ENCODE measurements at places on chromosomes 3 and 15.

DNA sequence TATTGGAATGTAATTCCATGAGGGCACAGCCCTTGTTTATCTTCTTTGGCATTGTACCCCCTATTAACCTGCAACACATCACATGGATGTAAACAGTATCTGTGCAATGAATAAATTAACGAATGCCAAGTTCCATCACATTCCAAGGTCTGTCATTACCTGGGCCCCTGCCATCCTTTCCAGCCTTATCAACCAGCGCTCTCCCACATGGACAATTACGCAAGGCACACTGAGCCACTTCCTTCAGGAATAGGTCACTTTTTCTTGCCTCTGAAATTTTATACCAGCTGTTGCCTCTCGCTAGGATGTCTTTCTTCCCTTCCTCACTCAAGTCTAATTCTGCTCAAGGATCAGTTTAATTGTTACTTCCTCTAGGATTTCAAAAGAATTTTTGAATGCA is 1051.8 kb upstream of the CFAP20DC start:
- DNase-seq = no peak

DNA sequence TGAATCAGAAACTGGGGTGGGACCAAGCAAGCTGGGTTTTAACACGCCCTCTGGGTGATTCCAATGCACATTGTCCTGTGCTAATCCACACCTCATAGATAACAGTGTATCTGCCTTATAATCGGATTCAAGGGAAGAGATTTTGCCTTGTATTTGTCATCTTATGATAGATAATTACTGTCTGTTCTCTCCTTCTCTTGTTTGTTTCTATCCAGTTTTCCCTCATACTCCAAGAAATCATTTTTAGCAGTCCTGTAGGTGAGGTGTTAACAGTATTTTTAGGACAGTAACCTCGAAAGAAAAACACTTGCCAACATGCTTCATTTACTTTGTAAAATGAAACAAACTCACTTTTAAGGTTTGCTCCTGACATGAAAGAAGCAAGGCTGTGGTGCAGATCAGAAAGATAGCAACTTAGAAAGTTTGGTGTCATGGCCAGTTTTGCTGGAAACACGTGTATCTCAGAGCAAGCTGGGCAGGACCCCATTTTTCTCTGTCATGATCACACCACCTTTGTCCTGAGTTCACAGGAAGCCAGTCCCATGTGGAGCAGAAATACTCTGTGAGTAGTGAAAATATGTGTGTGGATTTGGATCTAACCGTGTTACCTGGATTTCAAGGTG is 72.6 kb downstream of the TRAK1 start:
- no peak for DNase-seq

GRCh38 chr15:96693990-96694517 is 363.6 kb downstream of the NR2F2 start:
- DNase-seq = no peak

- no peak for DNase-seq
Observed at GRCh38 chr3:160569894-160570652, 4.7 kb upstream of the KPNA4 start.

GRCh38 chr3:64306745-64307144 is 81.5 kb upstream of the PRICKLE2 start:
- no peak for DNase-seq

DNA sequence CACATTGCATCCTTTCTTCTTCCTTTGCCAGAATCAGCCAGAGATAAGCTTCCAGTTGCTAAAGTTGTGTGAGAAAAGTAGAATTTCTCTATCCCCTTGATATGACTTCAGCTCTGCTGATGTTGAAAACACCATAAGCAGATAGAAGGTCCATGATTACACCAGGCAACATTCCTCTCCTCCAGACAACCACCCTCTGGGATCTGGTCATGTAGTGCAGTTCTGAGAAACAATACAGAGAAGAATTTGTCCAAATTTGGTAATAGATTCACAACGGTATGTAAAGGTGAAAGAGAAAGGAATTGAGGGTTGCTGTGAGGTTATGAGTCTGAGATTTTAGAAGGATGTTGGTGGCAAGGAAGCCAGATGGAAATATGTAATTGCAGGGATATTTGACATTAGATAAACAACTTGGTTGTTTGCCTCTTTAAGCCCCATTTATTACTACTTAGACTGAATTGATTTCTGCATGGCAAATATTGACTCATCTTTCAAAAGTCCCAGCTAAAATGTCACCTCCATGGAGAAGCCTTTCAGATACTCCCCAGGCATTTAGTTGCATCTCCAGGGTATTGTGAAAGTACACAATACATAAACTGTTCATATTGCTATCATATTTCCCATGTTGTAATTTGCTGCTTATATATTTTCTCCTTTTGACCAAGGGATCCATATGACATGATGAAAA is 134.9 kb downstream of the GAP43 start:
- DNase-seq = peak; percentile 3

DNA sequence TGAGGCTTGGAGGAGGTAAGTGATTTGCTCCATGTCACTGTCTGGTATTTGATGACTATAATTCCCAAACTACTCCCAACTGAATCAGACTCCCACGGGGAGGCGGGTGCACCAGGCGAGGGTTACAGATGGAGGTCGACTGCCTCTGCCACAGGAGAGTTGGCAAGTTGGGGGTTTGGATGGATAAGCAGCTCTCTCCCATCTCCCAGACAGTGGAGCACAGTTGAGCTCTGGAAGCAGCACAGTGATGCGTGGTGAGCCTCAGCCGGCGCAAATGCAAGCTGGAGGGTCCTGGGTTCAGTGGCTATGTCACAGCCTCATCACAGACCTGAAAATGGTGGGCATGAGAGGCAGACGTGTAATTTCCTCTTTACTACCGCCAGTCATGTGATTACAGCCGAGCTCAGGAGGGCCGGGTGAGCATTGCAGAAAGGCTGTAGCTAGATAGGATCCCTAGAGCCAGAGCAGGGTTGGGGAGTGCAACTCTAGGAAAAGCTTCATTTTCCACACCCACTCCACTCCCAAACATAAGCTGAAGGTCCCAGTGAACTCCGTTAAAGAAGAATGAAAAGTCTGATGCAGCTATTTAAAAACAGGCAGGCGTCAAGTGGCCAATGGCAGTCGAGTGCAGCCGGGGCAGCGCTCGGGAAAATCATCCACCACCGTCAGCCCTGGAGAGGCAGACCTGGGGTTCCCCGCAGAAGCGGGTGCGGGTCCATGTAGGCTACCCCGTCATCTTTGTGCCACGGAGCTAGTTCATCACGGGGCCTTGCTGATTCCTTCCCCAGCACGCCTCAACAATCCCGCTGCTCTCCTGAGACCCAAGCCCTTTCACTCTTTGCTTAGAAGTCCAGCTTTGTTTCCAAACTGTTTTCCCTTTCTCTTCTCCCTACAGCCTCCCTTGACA is 33.3 kb upstream of the VPS8 start:
- no peak for DNase-seq

DNA sequence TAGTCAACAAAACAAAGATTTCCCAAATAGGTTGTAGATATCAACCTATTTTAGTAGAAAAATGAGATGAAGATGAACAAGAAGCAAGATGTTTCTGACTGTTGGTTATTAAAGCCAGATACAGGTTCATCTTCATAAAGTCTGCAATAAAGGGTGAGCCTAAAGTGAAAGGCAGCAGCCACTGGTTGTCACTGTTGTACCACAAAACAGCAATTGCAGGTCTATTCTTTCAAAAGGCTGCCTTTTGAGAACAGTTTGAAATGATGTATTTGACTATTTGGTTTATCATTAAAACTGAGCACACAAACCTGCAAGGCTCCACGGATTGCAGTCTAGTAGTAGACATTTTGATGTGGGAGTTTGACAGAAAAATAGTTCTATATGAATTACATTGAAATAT is 543.4 kb downstream of the GBE1 start:
- no peak for DNase-seq

DNA sequence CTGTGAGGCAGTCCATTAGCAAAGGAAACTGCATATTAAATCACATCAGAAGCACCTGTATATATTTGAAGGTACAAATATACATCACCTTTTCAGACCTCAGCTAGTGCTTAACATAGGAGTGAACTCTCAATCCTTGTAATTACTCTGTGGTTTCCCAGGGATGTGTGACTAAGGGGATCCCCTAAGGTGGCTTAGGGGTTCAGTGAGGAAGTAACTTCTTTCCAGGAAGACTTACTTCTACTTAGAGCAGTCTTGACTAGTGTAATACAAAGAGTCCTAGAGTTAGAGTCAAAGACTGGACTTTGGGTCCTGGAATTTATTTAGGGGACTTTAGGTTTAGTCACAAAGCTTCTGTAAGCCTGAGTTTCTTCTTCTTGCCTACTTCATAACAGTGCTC is 8.7 kb upstream of the SUMF1 start:
- no peak for DNase-seq

- no peak for DNase-seq
Observed at GRCh38 chr3:167862104-167862730, 126.7 kb downstream of the SERPINI1 start.

GRCh38 chr3:137767538-137768360 is 3.6 kb downstream of the SOX14 start:
- DNase-seq = no peak

- DNase-seq = no peak
Observed at GRCh38 chr3:193922034-193922774, 213.7 kb upstream of the HES1 start.

GRCh38 chr3:112261742-112262141 is 32.3 kb downstream of the SLC9C1 start:
- DNase-seq = no peak

GRCh38 chr3:15310491-15311370 is 21.7 kb downstream of the SH3BP5 start:
- DNase-seq = no peak

- DNase-seq = no peak
Observed at GRCh38 chr3:152190636-152191183, 78.0 kb upstream of the MBNL1 start.

- DNase-seq = no peak
Observed at GRCh38 chr3:71384388-71384787, 199.1 kb downstream of the FOXP1 start.

DNA sequence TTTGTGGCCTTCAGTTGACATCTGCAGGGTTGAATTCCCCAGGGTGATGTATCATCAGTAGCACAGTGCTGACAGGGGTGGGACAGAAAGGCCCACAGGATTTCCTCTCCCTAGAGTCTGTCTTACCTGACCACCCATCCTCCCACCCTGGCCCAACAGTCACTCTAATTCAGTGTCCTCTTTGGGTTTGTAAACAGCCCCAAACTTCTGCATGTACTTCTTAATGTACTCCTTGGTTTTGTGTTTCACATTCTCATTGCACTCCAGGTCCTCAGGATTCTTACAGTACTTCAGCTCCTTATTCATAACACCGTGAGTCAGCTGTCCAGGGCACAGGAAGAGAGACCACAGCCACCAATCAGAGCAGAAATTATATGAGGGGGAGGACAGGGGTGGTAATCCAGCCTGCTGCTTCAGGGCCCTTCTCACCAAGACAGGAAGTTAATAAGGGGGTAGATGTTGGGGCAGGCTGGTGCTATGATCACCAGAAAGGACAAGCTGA is 37.5 kb downstream of the NBEAL2 start:
- DNase-seq = no peak

- DNase-seq = no peak
Observed at GRCh38 chr3:41331041-41331440, 131.7 kb downstream of the CTNNB1 start.

DNA sequence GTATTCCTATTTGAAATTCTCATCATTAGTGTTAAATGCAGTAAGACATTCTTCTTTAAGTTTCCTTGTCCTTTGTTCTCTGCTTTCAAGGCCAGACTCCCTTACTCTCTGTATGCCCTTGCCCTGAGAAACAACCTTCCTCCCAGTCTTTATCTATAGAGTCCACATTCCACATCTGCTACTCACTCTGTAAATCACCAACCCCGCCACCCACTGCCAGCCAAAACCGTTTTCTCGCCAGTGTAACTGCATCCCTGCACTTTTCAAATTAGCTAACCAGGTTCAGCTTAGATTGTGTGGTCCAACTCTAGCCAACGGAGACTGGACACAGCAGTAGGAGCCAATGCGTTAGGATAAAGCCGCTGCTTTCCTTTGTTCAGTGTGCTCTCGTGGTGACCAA is 402.4 kb upstream of the PDZRN3 start:
- no peak for DNase-seq

DNA sequence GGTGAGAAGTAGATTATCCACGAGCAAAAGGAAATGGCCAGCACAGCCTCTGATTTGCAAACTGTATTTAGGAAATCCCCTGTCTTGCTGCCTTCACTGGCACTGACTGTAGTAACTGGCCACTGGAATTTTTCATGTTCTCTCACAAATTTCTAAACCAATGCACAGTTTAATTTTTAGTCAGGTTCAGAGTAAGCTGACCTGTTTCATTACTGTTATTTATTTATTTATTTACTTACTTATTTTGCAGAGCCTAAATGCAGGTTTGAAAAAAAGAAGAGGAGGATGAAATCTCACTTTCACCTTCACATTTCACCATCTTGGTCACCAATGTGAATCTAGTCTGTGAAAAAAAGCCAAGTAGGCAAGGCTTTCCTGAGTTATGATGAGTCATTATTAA is 291.0 kb downstream of the PLOD2 start:
- no peak for DNase-seq

- DNase-seq = no peak
Observed at GRCh38 chr3:189637750-189638149, 6.6 kb downstream of the TP63 start.

- no peak for DNase-seq
Observed at GRCh38 chr3:52873433-52874159, 23.8 kb downstream of the STIMATE start.

- DNase-seq = no peak
Observed at GRCh38 chr3:4740397-4741105, 238.7 kb upstream of the BHLHE40 start.

GRCh38 chr3:196216681-196217211 is 412 bp downstream of the SLC51A start:
- DNase-seq = no peak

DNA sequence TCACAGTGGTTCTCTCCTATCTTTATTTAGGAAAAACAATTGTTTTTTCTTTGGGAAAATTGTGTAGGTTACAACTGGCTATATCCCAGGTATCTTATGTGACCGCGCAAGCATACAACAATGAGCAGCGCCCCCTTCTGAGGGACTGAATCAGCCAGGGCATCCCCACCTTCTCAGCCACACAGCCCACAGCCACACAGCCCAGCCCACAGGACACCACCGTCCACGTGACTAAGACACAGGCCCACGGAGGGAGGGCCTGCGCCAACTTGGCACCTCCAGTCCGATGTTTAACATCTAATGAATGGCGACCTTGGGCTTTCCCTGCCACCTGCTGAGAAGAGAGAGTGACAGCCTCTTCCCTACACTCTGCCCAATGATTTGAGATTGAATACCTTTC is 68.1 kb downstream of the ATP10A start:
- no peak for DNase-seq

- no peak for DNase-seq
Observed at GRCh38 chr3:12638105-12638504, 25.8 kb downstream of the RAF1 start.

DNA sequence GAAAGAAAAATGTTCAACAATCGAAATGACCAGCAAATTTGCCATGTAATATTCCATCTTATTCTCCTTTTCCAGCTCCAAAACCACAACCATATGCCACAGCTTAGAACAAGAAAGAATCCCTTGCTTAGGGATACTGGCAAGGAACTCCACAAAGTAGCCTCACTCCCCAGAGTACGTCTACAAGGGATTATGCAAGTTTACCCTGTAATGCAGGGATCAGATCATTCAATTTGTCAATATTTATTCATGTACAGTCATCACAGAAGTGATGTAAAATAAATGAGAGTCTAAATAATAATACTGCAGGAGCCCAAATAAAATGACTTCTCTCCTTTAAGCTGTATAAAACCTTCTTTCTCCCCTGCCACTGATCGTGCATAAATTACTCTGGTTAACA is 23.5 kb upstream of the MYO1E start:
- DNase-seq = no peak

All from NCI-H1092 (cell line).